ENCODE measurements at places on chromosomes 5 and 9.

DNA sequence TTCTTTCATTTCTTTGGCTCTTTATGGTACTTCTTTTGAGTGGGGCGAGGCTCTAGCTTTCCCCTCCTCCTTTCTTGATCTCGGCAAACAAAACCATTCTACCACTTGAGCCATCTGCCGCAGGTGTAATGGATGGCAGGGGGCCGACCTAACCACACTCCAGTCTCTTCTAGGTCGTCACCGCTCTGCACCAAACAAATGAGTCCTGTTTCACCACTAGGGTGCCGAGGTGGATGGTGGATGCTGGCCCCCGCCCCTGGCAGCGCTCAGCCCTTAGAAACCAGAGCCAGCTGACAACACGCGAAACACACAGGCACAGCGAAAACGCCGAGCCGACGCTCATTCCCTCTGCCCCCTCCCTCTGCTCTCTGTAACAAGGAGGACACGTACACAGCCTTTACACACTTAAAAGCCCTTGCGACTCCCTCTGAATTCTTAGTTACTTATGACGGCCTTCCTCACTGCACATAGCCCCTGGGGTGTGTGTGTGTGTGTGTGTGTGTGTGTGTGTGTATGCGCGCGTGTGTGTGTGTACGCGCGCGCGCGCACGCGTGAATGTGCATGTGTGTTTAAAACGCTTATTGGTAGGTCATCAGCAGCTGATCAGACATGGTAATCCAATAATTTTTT lies 199.4 kb downstream of the MEF2C start:
- no peak for DNase-seq

DNA sequence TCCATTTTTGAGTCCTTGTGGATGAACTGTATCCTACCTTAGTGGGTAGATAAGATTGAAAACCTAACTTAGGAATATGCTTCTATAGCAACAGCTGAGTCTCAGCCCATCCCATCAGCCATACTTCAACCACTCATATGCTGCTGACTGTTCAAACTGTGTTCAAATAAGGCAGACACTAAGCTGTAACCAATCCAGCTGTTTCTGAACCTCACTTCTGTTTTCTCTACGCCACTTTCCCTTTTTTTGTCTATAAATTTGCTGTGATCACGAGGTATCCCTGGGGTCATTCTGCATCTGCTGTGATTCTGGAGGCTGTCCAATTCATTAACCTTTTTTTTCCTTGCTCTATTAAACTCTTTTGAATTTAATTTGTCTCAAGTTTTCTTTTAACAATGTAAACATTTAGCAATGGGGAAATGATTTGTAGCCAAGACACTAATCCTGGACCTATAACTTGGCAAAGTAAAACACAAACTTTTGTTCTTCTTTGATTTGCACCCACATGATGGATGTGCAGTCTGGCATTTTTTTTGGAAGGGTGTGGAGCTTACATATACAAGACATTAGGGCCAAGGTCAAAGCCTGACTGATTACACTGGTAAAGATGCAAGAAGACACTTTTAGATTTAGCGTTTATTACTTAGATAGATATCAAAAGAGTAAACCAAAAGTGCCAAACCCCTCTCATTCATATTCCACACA lies 14.9 kb upstream of the SCGB3A2 start:
- no peak for DNase-seq

DNA sequence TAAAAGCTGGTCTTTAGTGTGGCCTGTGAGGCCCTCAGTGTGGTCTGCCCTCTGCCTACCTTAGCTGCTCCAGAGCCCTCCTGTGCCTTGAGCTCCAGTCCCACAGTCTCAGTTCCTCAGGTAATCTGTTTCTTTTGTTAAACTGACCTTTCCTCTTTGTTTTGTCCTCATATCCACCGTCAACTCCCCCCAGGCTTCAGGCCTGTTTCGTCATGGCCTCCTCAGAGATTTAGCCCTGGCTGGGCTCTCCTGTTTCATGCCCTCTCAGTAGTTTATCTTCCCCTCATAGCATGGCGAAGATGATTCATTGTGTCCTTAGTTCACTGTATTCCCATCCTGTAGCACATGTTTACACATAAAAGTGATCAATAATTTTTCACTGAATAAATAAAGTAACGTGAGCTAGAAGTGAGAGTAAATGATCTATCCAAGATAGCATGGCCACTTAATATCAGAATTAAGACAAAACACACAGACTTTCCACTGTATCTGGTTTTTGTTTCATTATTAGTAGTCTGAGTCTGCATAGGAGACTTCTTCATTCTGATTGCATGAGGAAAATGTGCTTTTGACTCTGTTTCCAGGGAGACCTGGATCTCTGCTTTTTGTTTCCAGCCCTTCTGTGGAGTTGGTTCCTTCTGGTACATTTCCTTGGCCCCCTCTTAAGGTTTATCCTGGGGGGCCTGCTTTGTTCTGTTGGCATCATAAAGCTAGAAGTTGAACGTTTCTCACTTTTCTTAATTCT lies 70.5 kb downstream of the SNX24 start:
- DNase-seq: no peak

- DNase-seq: no peak
Measured at GRCh38 chr5:35230038-35230611, at the start of gene PRLR. Gene PRLR (minus strand): TSS chr5:35230487. CDS start chr5:35089620, 140,867 bp downstream.

Measured in GOT3 (cell line).